ENCODE measurements at places on chromosomes 3 and 15.
A peak's percentile ranks its signal among the peaks of the same experiment; 100 is the strongest.

DNA sequence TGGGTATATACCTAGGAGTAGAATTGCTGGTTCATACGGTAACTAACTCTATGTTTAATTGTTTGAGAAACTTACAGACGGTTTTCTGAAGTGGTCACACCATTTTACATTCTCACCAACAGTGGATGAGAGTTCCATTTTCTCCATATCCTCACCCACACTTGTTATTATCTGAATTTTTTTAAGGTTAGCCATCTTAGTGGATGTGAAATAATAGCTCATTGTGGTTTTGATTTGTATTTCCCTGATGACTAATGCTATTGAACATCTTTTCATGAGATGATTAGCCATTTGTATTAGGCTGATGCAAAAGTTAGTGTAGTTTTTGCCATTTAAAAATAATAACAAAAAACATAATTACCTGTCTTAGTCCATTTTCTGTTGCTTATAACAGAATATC, 18.6 kb downstream of the CSTA start:
- DNase-seq, result no peak

DNA sequence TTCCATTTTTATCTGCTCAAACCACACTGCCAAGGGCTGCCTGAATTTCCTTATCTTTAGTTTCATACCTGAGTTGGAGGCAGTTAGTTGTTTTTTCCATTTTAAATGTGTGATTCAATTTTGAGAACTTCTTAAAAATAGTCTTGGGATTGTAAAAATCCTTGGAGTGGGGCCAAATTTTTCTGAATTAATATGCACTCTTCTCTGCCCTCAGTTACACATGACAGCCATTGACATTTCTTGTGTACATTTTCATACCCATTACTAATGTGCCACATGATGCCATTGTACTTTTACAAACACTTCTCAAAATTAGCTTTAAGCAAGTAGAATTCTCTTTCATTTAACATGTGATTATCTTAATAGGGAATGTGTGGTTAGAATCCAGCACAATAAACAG, 141.7 kb downstream of the C3orf38 start:
- no peak for DNase-seq

GRCh38 chr15:98657721-98658120, 9.4 kb downstream of the IGF1R start:
- DNase-seq, result no peak

- DNase-seq, result no peak
Measured at GRCh38 chr3:74267131-74267530, 347.3 kb downstream of the CNTN3 start.

GRCh38 chr3:64685800-64686445, 1.9 kb downstream of the ADAMTS9 start:
- peak; percentile 48 for DNase-seq

GRCh38 chr15:29115093-29115991, 154.3 kb downstream of the NSMCE3 start:
- DNase-seq, result peak; percentile 33

DNA sequence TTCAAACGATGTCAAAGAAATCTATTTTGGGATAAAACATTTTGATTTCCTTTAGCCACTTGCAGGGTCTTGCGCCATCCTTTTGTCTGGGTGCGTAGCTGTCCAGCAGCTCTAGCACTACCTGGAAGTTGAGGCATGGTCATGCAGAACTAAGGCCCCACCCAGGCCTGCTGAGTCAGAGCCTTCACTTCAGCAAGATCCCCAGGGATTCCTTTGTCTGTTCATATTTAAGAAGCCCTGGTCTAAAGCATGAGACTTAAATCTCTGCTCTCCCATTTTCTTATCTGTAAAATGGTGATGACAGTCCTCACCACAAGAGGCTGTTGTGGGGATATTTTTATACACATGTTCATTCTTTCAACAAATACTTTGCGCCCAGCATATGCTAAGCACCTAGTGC, 99.0 kb upstream of the CTDSPL start:
- DNase-seq, result no peak

DNA sequence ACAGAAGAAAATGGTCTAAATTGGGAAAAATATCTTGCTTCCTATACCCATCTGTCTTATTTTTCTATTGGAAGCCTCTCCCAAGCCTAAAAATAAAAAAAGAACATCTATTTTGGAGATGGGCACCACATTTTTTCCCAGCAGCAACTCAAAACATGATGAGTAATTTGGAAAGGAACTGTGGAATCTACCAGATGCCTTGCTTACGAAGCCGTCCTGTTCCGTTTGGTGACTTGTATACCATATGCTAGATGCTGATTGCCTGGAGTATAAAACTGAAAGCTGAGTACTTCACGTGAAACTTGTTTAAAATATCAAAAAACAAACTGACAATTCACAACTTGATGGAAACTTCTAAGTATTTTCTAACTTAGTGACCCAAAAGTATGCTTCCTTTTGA, 491.0 kb downstream of the ROBO2 start:
- no peak for DNase-seq

DNA sequence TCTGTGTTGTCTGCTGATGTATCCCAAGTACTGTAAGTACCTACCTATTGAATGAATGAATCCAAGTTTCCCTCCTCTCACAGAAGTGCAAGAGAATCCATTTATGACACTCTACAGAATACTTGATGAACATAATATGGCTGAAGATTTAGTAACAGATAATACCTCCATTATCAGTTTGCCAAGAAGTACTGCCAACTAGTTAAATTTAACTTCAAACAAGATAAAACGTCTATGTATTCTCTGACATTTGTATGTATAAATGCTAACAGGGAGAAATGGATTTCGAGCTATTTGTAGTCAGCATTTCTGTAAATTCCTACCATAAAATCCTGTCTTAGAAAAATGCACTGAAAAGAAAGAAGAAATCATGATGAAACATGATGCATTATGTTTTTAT, 217.6 kb downstream of the STT3B start:
- DNase-seq, result no peak

- DNase-seq, result no peak
Measured at GRCh38 chr15:36673987-36674386, 94.6 kb downstream of the CDIN1 start.

DNA sequence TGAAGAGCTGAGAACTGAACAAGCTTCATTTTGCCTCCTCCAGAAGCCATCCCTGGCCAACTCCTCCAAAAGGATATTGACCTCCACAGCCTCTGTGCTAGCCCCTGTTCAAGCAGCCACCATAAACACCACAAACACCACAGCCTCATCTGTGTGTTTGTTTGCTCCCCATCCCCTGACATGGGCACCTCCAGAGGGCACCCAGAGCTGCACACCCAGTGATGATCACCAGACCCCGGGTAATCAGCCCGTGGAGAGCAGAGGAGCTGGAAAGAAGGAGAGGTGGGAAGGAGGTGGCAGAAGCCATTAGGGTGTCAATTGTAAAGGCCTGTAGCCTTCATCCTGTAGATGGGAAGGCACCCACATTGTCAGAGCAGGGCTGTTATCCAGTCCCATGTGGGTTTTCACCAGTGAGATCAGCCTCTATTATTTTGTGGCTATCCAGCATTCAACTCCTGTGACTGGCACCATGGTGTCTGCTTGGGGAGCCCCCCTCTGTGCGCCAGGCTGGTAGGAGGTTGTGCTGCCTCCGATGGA, 6.8 kb upstream of the WNT7A start:
- DNase-seq, result no peak

DNA sequence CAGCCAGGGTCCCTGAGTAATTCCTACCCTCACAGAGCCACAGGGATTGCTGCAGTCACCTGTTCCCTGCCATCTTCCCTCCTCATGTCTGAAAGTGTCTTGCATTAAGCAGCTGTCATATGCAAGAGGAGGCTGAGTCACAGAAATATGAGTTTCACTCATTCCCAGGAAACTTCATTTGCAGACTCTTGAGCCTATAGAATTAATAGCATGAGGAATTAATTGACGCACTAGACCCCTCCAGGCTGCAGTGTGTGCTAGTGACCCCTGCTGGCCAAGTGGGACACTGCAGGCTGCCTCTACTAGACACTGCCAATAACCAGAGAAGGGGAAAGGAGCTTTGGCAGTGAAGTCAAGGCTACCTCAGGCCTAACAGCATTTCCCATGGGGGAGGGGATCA, 50.6 kb upstream of the SLC6A1 start:
- DNase-seq, result no peak

- no peak for DNase-seq
Measured at GRCh38 chr3:13689373-13690260, 140.7 kb downstream of the FBLN2 start.

Measured in hypothalamus (tissue), 51 donors.